Articular chondrocyte of knee joint (primary cell): ENCODE measurements at places on chromosomes 13 and 19. TPM values are rescaled to one million over a fixed set of nuclear protein-coding genes. Genes with fewer than 3 reads are reported as not detected.

The WDR18 gene
- total RNA-seq: 27.6 and 41.2 TPM in 2 replicates

The CYP2A7 gene
- total RNA-seq: not detected in 2 replicates

The C1QTNF9 gene
- total RNA-seq: under 0.01 TPM in 1 of 2 replicates, not detected in the other

The ERICH6B gene
- total RNA-seq: not detected in 2 replicates

The KLK2 gene
- total RNA-seq: not detected in 2 replicates

The PABPC3 gene
- total RNA-seq: 0.39 and 0.43 TPM in 2 replicates

The MAP3K10 gene
- 7.1 and 7.7 TPM in 2 replicates for total RNA-seq

The CABP5 gene
- total RNA-seq: not detected in 2 replicates

The S1PR5 gene
- total RNA-seq: under 0.01 and 0.13 TPM in 2 replicates

The GPR4 gene
- under 0.01 TPM in 1 of 2 replicates, not detected in the other for total RNA-seq

The ZSWIM4 gene
- total RNA-seq: 3.1 and 4.8 TPM in 2 replicates

The OR7A5 gene
- total RNA-seq: not detected in 2 replicates

The HIF3A gene
- 0.11 and 0.39 TPM in 2 replicates for total RNA-seq

The RETN gene
- not detected in 2 replicates for total RNA-seq

The C19orf85 gene
- total RNA-seq: not detected in 2 replicates

The ZNF574 gene
- total RNA-seq: 11.0 and 13.8 TPM in 2 replicates

The CLEC4M gene
- total RNA-seq: not detected in 2 replicates
